GM23248 (cell line): ENCODE measurements at places on chromosomes 6 and 20. TPM values are rescaled to one million over a fixed set of nuclear protein-coding genes. Genes with fewer than 3 reads are reported as not detected.

Gene NOL4L
- total RNA-seq = 5.2 and 8.7 TPM in 2 replicates

GRCh38 chr6:21381331-21381963, 212.1 kb upstream of the SOX4 start:
- no peak for DNase-seq

DNA sequence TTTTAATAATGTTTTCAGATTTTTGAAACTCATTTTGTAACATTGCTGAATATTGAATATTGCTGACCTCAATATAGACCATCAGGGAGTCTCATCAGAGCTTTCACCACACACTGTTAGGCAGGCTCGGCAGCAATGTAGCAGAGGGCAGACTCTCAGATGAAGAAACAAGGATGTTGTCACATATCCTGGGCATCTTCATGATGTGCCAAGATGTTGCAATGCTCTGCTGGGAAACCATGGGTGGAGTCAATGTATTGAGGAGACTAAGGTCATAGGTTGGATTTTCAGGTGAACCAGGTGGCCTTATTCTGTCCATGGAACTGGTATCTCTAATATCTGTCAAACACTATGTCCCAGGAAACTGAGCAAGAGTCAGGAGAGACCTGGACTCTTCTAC, 27.3 kb downstream of the NR2E1 start:
- peak; percentile 11 for DNase-seq

DNA sequence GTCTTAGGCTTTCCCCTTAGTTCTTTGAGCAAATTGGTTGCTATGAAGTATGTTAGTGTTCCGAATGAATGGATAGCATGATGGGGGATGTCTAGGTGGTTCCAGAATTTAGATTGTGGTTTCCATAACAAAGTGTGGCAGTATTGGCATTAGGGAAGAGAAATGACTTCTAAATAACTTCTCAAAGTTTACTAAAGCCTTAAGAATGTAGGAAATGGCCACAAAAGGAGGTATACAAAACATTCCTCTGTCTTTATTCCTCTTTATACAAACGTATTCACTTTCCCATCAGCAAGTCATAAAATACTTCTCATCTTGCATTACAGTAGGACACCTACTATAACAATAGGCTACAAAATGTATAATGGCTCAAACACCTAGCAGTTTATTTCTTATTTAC, 279.6 kb downstream of the ESR1 start:
- no peak for DNase-seq

DNA sequence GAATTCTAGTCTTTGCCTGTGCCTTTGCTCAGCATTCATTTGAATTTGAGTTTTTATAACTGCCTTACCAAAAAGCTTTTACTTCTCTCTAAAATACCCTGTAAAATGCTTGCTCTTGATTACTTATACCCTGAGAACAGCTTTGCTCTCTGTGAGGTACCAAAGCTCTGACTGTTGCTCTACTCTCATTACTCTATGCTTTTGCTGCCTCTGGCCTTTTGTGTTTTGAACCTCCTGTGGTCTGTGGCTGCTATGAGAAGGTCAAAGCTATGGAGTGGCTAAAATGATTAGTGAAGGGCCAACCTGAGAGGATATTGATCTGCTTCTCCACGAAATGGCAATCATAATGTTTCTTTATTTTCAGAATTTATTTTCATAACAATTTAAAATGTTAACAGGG, 375.6 kb upstream of the IMPG1 start:
- DNase-seq = no peak
